Aorta (tissue), 5 donors: ENCODE measurements at places on chromosomes 1 and 21. TPM values are rescaled to one million over a fixed set of nuclear protein-coding genes. Genes with fewer than 3 reads are reported as not detected.
A peak's percentile ranks its signal among the peaks of the same experiment; 100 is the strongest.

DNA sequence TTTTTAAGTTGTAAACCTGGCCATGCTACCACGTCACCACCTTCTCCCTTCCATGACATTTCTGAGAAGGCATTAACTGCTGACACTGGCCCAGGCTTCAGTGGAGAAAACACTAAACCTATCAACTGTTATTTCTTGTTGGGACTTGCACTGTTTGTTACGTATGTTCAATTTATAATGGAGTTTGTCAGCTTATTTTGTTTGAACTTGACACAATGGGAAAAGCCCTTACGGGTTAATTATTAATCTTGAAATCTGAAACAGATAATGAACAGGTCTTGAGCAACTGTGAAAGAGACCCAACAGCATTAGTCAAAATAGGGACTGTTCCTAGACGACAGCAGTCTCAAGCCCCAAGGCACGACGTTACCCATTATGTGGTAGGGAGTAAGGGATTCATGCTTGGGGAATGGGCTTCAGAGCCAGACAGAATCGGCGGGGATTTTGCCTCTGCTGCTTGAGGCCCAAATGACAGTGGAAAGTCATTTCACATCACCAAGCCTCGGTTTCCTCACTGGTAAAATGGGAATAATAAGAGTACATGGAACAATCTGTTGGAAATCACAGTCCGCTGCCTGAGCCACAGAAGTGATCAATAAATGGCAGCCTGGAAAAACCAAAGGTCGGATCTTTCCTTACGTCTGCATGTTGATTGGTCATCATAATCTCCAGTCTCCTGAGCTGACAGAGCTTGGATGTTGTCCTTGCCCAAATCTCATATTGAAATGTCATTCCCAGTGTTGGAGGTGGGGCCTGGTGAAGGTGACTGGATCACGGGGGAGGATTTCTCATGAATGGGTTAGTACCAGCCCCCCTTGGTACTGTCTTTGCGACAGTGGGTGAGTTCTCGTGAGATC, 44.5 kb downstream of the TIAM1 start:
- no peak overlapping the region for H3K27ac ChIP-seq
- H3K36me3 ChIP-seq: no peaks in the 10 kb centered on the region
- DNase-seq: no peak
- no peaks in the 10 kb centered on the region for H3K27me3 ChIP-seq

DNA sequence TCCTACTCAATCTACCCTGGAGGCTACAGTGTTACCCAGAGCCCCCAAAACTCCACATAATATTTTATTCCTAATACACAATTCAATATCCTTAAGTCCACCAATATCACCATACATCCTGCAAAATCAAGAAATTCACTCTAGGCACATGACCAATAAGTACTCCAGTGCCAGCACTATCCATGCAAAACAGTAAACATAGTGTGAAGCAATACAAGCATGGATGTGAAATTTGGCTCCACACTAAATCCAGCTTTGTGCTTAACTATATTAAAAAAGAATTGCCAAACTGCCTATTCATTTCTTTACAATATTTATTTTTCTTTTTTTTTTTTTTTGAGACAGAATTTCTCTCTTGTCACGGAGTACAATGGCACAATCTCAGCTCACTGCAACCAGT, 3.0 kb upstream of the MEAF6 start:
- H3K4me3 ChIP-seq: no peak overlapping the region
- H3K36me3 ChIP-seq: no peaks in the 10 kb centered on the region
- no peaks in the 10 kb centered on the region for H3K27me3 ChIP-seq
- DNase-seq: no peak
- no peak overlapping the region for H3K27ac ChIP-seq

- H3K4me1 ChIP-seq: no peaks in the 10 kb centered on the region
- no peak overlapping the region for H3K4me3 ChIP-seq
- DNase-seq: no peak
- H3K27ac ChIP-seq: no peak overlapping the region
- H3K36me3 ChIP-seq: no peaks in the 10 kb centered on the region
Measured at GRCh38 chr1:153799016-153799415, 23.8 kb downstream of the SLC27A3 start.

DNA sequence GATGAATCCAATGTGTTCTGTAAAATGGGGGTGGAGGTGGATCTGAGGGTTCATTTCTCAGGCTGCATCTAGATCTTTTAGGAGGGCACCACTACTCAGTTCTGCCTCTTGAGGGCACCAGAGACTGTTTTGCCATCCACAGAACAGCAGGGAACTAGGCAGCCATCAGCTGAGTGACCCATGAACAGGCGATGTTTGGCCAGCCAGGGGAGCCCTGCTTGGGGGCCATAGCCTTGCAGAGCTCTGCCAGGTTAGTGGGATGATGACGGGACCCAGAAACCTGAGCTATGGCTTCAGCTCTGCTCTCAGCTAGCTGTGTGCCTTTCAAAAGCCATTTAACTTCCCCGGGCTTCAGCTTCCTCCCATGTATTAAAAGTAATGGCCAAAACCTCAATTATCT, 13.4 kb upstream of the NOS1AP start:
- H3K36me3 ChIP-seq: no peaks in the 10 kb centered on the region
- H3K4me3 ChIP-seq: no peak overlapping the region
- peaks cover 1% of the 10 kb centered on the region for H3K27me3 ChIP-seq
- peak; percentile 73 for DNase-seq
- no peaks in the 10 kb centered on the region for H3K4me1 ChIP-seq
- no peak overlapping the region for H3K27ac ChIP-seq

The DUSP23 gene
- total RNA-seq: 47.1 TPM

DNA sequence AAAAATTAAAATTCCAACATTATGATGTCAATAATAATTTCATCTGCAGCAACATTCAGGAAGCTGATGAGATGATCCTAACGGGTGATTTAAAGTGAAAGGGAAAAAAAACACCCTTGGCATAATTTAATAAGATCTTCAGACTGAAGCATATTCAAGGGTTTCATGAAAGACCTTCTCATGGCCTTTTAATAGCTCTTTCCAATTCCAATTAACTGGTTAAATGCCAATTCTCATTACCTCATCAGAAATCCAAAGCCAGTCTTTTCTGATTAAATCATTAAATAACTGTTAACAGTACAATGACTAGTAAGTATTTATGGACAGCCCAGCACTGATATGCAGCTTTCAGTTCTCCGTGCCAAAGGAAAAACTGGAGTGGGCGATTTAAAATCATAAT, 407.5 kb downstream of the SMYD3 start:
- H3K27me3 ChIP-seq: no peaks in the 10 kb centered on the region
- no peak overlapping the region for H3K27ac ChIP-seq
- DNase-seq: no peak
- H3K4me3 ChIP-seq: no peak overlapping the region

GRCh38 chr1:175225805-175226129, 33.2 kb upstream of the KIAA0040 start:
- peaks cover 4% of the 10 kb centered on the region for H3K4me1 ChIP-seq
- DNase-seq: no peak
- no peak overlapping the region for H3K27ac ChIP-seq
- no peaks in the 10 kb centered on the region for H3K36me3 ChIP-seq
- H3K27me3 ChIP-seq: no peaks in the 10 kb centered on the region

DNA sequence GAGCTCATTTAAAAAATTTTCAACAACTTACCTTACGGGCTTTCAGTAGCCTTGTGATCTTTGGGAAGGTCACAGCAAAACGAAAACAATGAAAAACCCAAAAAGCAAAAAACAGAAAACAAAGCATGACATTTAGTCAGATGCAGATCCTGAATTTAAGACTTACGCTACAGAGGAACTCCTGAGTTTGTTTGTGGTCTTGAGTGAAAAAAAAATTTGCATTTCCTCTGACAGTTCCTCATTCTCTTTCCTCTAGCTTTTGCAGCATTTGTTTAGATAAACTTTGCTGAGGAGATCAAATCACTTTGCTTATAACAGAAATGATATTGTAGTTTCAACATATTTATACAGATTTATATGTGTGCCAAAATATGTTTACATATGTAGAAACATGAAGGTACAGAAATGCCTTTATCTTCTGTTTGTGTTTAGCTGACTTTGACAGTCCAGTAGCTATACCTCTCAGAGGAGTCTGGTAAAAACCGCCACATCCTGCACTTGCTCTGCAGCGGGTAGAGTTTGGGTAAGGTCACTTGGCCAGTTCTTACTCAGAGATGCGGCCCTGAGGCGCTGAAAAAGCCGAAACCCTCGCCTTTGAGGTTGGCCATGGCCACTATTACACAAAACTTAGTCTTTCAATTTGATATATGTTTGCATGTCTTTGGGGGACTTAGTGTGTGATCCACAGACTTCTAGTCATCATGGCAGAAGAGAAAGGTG, 142.5 kb downstream of the TNR start:
- H3K27me3 ChIP-seq: no peaks in the 10 kb centered on the region
- DNase-seq: no peak
- H3K27ac ChIP-seq: no peak overlapping the region
- no peaks in the 10 kb centered on the region for H3K36me3 ChIP-seq
- no peaks in the 10 kb centered on the region for H3K4me1 ChIP-seq
- no peak overlapping the region for H3K4me3 ChIP-seq

DNA sequence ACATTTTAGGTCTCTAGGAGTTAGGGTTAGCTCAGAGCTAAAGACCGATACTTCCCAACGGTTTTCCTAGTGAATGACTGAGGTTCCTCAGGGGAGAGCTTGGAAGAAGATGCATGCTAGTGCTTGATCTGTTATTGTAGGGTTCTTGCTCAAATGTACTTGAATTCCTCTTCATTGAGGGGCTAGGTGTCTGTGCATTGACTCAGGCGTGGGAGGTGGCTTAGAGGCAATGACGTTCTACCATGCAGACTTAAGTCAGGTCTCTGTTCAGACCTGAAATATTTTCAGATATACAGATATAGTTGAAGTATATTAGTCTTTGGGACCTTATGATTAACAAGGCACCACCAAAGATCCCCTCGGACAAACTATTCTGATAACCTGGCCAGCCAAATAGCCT, 23.5 kb downstream of the S100A10 start:
- H3K4me3 ChIP-seq: no peak overlapping the region
- no peak for DNase-seq
- H3K36me3 ChIP-seq: no peaks in the 10 kb centered on the region
- no peaks in the 10 kb centered on the region for H3K27me3 ChIP-seq
- H3K27ac ChIP-seq: no peak overlapping the region

- H3K27ac ChIP-seq: no peak overlapping the region
- no peak overlapping the region for H3K4me3 ChIP-seq
- H3K4me1 ChIP-seq: peaks cover 3% of the 10 kb centered on the region
- no peaks in the 10 kb centered on the region for H3K36me3 ChIP-seq
- H3K27me3 ChIP-seq: no peaks in the 10 kb centered on the region
Measured at GRCh38 chr21:37489553-37489952, 123.0 kb downstream of the DYRK1A start.

DNA sequence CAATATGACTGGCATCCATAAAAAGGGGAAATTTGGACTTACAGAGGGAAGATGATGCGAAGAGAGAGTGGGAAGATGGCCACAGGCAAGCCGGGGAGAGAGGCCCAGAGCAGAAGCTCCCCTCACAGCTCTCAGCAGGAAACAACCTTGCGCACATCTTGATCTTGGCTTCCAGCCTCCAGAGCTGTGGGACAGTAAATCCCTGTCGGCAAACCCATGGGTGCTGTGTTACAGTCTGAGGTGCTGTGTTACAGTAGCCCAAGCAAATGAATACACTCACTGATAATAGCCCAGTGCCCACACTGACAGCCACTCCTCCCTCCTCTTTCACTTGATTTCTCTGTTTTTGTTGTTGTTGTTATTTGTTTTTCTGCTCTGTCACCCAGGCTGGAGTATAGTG, 22.4 kb downstream of the CDCA8 start:
- no peak for DNase-seq
- H3K27ac ChIP-seq: no peak overlapping the region
- H3K4me1 ChIP-seq: no peaks in the 10 kb centered on the region

The ROR1 gene
- total RNA-seq: 18.7 TPM

- H3K27me3 ChIP-seq: no peaks in the 10 kb centered on the region
- no peaks in the 10 kb centered on the region for H3K4me1 ChIP-seq
- no peak for DNase-seq
- H3K27ac ChIP-seq: no peak overlapping the region
Measured at GRCh38 chr1:113765306-113766230, 6.3 kb upstream of the PHTF1 start.

- H3K4me1 ChIP-seq: no peaks in the 10 kb centered on the region
- no peak overlapping the region for H3K4me3 ChIP-seq
- no peaks in the 10 kb centered on the region for H3K27me3 ChIP-seq
Measured at GRCh38 chr1:114043054-114043453, 63.8 kb downstream of the OLFML3 start.

GRCh38 chr1:210814382-210815123, 319.4 kb downstream of the KCNH1 start:
- no peaks in the 10 kb centered on the region for H3K27me3 ChIP-seq
- no peak for DNase-seq

GRCh38 chr21:33067457-33067856, 2.5 kb upstream of the OLIG1 start:
- H3K27me3 ChIP-seq: peaks cover 4% of the 10 kb centered on the region
- no peak for DNase-seq
- H3K27ac ChIP-seq: no peak overlapping the region
- no peak overlapping the region for H3K4me3 ChIP-seq
- H3K36me3 ChIP-seq: no peaks in the 10 kb centered on the region

- no peaks in the 10 kb centered on the region for H3K4me1 ChIP-seq
- no peak for DNase-seq
- H3K36me3 ChIP-seq: no peaks in the 10 kb centered on the region
- H3K27ac ChIP-seq: no peak overlapping the region
- H3K4me3 ChIP-seq: no peak overlapping the region
- H3K27me3 ChIP-seq: no peaks in the 10 kb centered on the region
Measured at GRCh38 chr1:163366555-163366954, 44.8 kb downstream of the NUF2 start.

- H3K36me3 ChIP-seq: no peaks in the 10 kb centered on the region
- no peak for DNase-seq
- no peak overlapping the region for H3K27ac ChIP-seq
Measured at GRCh38 chr1:243598433-243598832, 251.6 kb downstream of the AKT3 start.

DNA sequence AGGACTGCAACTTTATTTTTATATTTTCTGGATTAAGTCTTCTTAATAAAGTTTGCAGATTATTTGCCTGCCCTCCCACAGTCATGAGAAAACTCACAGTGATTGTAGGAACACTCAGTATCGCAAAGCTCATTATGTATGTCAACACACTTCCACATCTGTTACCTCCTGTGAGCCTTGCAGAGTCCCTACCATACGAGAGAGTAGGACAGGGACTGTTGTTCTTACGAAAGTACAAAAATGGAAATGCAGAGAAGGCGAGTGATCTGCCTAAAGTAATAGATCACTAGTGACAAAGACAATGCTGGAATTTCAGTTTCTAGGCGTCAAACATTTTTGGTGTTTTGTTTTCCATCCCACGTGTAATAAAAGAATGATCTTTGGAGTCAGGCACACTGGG, 131.7 kb downstream of the SYT2 start:
- H3K36me3 ChIP-seq: peaks cover 19% of the 10 kb centered on the region
- H3K27me3 ChIP-seq: no peaks in the 10 kb centered on the region
- DNase-seq: no peak
- H3K4me3 ChIP-seq: no peak overlapping the region

The ATP1A2 gene
- 24.8 TPM for total RNA-seq

DNA sequence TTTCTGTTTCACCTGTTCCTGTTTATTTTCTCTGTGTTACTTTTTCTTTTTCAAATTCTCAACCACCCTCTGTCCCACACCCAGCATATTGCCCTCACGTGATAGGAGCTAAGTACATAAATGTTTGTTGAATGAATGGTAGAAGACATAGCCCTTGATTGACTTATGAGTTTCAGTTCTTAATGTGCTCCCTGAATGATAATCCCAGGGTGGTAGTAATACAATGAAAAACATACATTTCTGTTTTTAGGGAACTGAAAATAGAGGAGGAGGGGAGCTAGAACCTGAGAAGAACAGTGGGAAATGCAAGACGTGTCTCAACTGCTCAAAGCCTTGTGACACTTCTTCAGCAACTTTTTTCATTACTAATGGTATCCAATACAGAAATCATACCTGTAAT, 147.1 kb downstream of the SPATA46 start:
- no peaks in the 10 kb centered on the region for H3K27me3 ChIP-seq
- DNase-seq: no peak
- H3K4me3 ChIP-seq: no peak overlapping the region
- no peaks in the 10 kb centered on the region for H3K36me3 ChIP-seq
- H3K4me1 ChIP-seq: no peaks in the 10 kb centered on the region
